ENCODE measurements at places on chromosomes 7 and 10.

GRCh38 chr10:111558211-111558610, 481.4 kb downstream of the ADRA2A start:
- no peak for DNase-seq

GRCh38 chr7:510131-510481, 9.5 kb downstream of the PDGFA start:
- no peak for DNase-seq

- DNase-seq: no peak
Measured at GRCh38 chr7:33232632-33233145, 103.3 kb downstream of the BBS9 start.

DNA sequence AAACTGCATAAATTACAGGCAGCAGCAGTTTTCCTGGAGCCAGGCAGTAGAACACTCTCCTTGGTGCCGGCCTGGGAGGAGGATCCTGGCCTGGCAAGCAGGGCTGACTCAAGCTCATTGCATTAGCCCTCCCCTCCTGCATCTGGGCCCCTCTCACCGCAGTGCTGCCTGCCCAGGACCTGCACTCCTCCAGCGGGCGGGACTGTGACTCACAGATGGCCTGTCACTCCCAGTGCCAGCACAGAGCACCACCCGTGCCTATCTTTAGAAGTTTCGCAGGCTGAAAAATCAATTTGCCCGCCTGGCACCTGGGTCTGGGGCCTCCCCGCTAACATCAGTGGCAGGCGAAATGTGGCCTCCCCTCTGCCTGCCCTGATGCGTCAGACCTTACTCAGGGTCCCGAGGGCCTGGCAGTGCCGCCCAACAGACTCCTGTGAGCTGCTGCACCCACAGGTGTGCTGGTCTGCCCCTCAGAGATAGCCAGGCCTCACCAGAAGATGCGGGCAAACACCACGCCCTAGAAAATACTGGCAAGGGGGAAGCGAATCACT, 123.8 kb downstream of the KCNMA1 start:
- no peak for DNase-seq

- DNase-seq: no peak
Measured at GRCh38 chr7:84799106-84799505, 387.8 kb downstream of the SEMA3D start.

GRCh38 chr7:141444961-141445360, 106.2 kb upstream of the AGK start:
- DNase-seq: no peak

DNA sequence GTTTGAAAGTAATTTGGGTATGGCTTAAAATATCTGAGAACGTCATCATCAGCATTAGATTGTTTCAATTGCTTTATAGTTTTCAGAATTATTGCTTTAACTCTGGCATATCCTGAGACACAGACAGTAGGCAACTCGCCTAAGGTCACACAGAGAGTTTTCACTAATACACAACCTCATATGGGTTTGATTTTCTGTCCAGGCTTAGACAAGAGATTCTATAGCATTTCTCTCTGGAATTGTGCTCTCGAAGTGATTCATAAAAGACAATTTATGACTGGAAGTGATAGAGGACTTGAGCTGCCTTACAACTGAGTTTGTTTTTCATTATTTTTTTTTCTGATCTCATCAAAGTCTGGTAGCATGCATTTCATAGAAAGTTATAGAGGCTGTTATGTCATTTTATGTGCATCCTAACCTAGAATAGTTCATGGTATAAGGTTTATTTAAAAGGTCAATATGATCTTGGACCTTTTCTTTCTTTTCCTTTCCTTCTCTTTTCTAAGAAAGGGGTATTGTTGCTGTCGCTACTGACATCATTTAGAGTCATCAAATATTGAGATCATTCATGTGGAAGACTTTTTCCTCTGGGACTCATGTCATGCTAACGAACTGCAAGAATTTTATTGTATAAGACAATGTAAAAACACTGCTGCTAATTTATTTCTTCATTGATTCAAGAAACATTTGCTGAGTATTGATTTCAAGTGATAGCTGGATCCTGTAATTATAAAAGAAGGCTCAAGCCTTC, 278.2 kb downstream of the PLXDC2 start:
- no peak for DNase-seq

DNA sequence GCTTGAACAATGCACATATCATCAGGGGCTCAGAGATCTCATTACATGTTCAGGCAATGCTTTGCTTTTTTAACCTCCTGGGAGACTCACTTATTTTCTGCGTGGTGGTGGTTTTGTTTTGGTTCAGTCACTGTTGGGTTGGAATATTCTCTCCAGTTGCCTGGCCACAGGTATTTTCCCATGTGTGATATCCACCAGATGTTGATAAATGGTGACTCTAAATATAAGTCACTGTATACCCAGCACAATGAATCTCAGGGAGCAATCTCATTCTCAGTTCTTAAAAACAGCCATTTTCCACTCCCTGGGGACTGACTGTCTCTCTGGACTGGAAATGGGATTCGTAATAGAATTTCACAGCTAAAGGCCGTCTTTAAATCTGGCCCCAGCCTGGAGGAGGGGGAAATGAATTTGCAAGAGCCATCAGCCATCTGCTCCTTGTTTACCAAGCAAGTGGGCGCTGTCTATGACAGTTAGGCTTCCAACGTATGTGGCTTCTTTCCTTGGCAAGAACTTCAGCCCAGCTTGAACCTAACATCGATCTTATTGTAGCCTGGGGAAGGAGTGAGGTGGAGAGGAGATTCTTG, 1106.2 kb downstream of the NRG3 start:
- DNase-seq: no peak

DNA sequence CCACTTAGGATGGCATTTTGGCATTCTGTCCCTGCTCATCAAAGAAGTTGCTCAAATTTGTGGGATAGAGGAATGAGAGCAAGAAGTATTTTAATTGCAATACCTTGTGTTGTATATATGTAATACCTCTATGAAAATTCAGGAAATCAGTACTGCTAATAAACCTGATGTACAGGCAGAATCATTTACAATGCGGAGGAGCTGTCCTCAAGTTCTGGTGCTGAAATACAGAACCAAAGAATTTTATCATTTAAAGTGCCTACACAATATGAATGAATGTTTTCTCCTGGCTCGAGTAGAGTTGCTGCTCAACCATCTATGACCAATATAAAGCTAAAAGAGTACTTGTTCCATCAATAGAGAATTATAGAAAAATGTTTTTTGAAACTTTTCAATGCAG, 305.8 kb downstream of the PLXNA4 start:
- no peak for DNase-seq

- DNase-seq: no peak
Measured at GRCh38 chr10:98577578-98577977, 130.8 kb upstream of the HPS1 start.

- no peak for DNase-seq
Measured at GRCh38 chr7:121198502-121198901, 130.3 kb upstream of the WNT16 start.

DNA sequence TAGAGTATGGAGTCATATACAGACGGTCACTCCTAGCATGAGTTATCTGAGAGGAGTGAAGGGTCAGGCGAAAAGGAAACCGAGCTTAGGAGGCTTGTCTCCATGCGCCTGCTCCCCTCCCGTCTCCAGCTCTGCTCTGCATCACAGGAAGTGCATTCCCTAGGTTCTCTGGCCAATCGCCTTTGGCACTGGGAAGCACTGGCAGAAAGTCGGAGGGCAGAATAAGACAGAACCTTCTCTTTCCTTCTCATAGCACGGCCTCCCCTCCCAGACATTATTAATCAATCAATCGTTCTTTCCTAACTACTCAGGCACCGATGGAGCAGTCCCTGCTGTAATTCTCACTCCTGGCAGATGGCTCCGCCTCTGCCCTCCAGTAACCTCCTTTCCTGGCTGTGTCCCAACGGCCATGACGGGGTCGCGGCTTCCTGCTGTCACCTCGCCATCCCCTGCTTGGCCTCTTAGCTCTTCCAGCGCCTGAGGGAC, 177.1 kb downstream of the FRMD4A start:
- no peak for DNase-seq
